ENCODE measurements at places on chromosomes 4 and X.

DNA sequence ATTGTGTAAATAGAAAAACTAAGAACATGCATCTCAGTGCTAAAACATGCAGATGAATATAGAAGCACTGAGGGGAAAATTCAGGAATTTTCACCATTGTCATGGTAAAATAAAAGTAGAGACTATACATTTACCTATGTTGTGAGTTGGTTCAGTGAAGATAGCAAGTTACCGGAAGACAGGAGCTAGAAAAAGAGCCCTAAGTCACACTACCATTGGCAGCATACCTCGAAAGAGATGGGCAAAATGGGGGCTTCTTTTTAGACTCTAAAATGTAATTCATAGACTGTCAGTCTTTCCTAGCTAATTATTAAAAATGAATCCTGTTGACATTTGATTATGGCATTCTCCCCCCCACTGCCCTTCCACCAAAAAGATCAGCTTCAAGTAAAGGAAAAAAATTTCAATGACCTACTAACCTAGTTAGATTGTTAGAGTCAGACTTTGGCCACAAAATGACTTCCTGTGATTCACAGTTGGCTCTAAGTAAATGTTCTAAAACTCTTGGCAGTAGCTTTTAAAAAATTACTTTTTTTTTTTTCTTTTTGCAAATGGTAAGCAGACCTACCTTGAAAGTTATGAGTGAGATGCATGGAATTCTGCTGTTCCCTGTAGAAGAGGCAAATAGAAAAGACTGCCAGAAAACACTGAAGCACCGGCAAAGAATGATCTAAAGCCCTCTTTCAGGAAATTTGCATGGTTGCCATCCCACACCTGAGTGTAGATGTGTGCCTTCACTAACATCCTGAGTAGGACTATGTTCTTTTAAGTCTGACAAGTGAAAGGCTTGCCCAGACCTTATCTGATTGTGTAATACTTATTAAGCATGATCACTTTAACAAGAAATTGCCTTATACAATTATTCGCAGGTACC is 26.4 kb upstream of the ARSJ start:
- DNase-seq = no peak

GRCh38 chr4:13327991-13328390 is 156.1 kb downstream of the RAB28 start:
- DNase-seq = no peak

DNA sequence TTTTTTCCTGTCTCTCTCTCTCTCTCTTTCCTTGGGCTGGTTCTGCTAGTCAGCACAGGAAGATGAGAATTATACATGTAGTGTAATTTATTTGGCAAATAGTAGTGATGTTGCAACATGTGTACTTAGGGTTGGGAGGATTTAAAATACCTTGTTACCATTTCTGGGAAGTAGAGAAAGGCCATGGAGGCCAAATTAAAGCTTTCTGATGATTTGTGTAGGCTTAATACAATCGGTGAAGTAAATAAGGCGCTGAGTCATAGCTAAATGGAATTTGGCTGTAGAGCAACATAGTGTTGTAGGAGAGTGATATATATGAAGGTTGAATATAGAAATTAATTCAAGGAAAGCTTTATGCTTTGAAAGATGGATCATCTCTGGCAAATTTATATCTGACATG is 295.3 kb downstream of the GRID2 start:
- DNase-seq = no peak

DNA sequence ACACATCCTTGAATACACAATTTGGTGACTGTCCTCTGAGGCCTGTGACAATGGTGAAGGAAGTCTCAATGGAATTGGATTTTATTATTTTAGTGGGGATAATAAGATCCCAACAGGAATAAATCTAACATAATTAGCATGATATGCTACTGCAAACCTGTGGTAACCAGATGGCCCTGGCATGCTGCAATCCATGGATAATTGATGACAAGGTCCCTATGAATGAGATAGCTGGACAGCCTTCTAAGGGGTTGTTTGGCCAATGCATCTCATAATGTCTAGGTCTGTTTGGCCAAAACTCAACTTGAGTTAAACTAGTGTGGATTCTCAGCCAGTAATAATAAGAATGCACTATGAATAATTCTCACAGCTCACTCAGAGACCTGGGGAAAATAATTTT is 145.3 kb upstream of the GALNTL6 start:
- no peak for DNase-seq

DNA sequence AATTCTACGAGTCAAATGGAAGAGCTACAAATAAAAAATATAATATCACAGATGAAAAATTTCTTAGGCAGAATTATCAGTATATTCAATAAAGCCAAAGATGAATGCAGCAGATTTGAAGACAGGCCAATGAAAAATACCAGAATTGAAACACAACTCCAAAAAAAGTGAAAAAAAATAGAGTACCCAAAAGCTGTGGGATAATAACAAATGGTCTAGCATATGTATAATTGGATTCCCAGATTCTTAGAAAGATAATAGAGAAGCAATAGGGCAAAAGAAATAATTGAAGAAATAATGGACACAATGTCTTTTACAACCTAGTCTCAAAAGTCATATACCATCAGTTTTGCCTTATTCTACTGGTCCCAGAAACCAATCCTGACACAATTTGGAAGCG is 4.4 kb downstream of the ANAPC10 start:
- no peak for DNase-seq

- DNase-seq = no peak
These were observed 4.2 kb upstream of the MTMR1 start for GRCh38 chrX:150688911-150689451.

GRCh38 chrX:132877954-132878536 is 80.4 kb downstream of the HS6ST2 start:
- no peak for DNase-seq

GRCh38 chr4:142021181-142021580 is 384.8 kb downstream of the IL15 start:
- no peak for DNase-seq

DNA sequence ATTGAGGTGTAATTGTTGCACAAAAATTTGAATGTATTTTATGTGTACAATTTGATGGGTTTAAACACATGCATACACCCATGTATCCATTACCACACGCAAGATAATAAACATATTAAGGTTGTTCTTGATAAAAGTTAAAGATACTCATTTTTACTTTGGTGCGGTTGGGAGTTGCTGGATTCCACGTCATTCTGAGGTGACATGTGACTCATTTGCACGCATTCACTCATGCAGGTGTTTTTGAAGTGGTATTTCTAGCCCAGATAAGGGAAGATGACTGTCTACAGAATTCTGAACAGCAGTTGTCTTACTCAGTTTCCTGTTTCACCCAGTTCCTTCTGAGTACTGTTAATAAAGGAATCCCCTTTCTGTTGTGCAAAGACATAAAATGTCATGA is 142.0 kb downstream of the RTL3 start:
- peak; percentile 52 for DNase-seq

DNA sequence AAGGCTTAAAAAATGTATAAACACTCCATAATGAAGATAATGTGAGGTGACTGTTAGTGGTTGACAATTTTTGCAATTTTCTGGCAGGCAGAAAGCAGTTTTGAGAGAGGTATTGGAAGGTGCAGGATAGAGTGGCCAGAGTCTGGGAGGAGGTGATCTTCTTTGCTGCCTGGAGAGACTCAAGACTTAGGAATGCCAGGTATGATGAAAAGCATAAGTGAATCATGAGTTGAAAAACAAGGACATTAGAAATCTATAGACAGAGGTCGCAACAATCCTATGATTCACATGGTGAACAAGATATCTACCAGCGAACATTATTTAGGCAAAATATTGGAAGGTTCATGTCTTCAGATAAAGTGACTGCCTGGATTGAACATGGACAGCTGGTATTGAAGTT is 118.5 kb downstream of the CFAP299 start:
- no peak for DNase-seq

GRCh38 chr4:48191758-48192157 is 57.7 kb upstream of the TXK start:
- DNase-seq = no peak

- DNase-seq = no peak
These were observed 84.7 kb downstream of the PPA2 start for GRCh38 chr4:105389167-105389566.

- no peak for DNase-seq
These were observed 134.7 kb downstream of the FNIP2 start for GRCh38 chr4:158903472-158904043.

DNA sequence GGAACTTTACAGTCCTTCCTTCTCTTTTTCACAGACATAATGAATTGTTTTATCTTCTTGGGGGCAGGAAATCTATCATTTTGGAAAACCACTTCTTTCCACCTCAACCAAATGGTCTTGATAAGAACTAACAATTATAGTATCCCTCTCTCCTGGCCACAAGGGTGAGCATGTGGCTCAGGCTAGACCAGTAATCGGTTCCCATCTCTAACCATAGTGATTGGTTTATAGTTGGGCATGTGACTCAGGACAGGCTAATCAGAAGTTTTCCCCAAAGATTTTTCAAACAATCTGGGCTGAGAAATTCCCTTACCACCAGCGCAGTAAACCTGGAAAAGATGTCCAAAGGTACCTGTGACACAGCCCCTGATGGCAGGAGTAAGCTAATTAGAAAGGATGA is 4.0 kb upstream of the CXorf66 start:
- DNase-seq = no peak

GRCh38 chrX:119236623-119237561 is 807 bp downstream of the PGRMC1 start:
- peak; percentile 32 for DNase-seq

DNA sequence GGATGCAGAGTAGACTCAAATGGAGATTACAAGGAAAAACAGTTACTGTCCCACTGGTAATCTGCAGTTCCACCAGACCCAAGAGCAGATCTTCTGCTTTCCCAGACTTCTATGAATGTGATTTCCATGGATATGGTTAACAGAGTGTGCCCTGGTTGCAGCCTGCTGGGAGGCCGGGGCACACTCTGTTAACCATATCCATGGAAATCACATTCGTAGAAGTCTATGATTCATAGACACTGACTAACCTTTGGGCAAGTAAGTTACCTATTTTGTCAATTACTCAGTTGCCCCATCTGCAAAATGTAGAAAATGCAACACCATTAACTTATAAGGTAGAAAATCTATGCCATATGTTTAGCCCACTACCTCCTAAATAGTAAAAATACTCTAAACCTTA is 443.1 kb upstream of the PITX2 start:
- DNase-seq = no peak

DNA sequence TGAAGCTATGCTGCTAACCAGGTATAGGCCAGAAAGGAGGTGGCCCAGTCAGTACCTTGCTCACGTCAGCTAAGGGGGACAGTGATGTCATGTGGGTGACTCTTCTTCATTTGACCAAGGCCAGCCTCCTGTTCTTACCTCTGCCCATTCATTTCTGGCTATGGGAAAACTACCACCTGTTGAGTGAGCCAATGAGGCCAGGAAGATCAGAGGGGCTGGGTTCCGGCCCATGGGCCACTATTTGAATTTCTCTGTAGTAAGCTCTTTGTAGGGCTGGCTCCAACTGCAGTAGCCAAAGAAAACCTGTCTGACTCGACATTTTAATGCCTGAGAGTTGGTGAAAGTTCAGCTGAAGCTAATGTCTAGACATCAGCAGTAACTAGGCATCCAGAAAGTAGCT is 102.6 kb downstream of the AKAP4 start:
- DNase-seq = no peak

GRCh38 chr4:105599932-105600655 is 47.7 kb downstream of the ARHGEF38 start:
- no peak for DNase-seq

- no peak for DNase-seq
These were observed 38.5 kb downstream of the RAB33B start for GRCh38 chr4:139492429-139492828.

DNA sequence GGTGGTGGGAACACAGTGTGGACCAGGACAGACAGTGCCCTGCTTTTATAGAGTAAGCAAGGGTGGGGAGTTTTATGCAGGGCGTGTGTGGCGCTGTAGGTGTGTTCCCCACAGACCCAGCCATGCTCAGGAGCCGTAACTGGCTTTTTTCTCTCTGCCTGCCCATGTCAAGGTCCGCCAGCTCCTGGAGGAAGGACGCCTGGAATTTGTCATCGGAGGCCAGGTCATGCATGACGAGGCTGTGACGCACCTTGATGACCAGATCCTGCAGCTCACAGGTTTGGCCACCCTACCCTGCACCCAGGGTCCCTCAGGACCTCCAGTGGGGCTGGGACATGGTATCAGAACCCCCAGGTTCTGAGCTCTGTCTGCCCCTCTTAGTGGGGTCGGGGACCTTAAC is 3.2 kb downstream of the MAN2B2 start:
- DNase-seq = no peak

DNA sequence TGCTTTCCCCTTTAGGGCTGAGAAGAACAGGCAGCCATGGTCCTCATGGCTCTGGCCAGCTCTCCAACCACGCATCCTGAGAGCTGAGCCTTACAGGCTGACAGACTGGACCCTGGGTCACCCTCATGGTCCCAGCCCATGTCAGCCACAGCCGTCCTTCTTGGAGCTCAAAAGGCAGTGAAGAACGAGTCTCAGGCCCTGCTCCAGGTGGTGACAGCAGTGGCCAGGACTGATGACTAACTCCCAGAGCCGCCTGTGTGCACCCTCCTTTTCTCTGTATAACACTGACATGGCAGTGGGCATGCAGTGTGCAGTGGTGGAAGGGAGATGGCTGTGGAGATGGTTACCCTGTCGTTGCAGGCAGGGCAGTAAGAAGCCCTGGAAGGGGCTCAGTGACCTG is 10.3 kb upstream of the DUSP9 start:
- DNase-seq = no peak

- peak; percentile 47 for DNase-seq
These were observed at the start of gene EFHC2 for GRCh38 chrX:44343412-44344141. Gene EFHC2, minus strand, starts transcription at chrX:44343672. Its CDS starts 84 bp downstream, at chrX:44343588.

GRCh38 chr4:112648263-112649054 is 11.5 kb downstream of the LARP7 start:
- no peak for DNase-seq

All from stimulated activated CD4-positive, alpha-beta T cell treated with anti-CD3 and anti-CD28 coated beads, Interleukin-2, amount 100 ng/mL, for 24 hours (primary cell).